Breast epithelium (tissue), 4 donors: ENCODE measurements at places on chromosomes 5 and 9.

DNA sequence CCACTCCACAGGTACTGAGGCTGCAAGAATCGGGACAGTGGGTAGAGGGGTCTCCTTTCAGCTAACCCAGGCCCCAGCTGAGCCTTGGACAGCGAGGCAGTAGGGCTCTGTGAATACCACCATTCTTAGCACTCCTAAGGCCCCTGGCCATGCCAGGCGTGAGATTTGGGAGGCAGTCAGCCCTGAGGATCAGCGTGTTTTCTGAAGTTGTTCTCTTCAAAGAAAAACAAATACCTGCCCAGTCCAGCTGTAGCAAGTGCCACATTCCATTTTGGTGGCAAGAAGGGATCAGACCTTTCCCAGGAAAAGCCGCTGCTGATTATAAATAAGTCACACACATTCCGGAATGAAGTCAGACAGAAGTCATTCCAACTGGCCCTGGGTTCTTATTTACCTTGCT lies 47.8 kb downstream of the RALGPS1 start:
- H3K27ac ChIP-seq, result no peak overlapping the region
- H3K4me3 ChIP-seq, result no peak overlapping the region
- DNase-seq, result no peak
- no peaks in the 10 kb centered on the region for H3K36me3 ChIP-seq
- no peaks in the 10 kb centered on the region for H3K4me1 ChIP-seq

DNA sequence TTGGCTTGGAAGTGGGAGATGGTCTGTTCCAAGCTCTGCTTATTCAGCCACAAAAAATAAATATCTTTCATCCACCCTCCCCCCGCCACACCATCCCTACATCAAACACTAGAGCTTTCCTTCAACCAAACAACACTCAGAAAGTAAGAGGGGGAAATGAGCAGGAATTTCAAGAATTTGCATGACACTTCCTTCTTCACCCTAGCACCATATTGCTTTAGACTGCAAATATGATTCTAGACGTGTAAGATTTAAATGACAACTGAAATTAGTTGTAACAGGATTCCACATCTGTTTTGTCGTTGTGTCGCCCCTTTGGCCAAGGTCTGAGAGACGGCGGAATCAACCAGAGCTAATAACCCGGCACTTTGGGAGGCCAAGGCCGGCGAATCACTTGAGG lies 88.5 kb downstream of the NDFIP1 start:
- DNase-seq, result no peak
- H3K4me1 ChIP-seq, result no peaks in the 10 kb centered on the region
- H3K4me3 ChIP-seq, result no peak overlapping the region
- H3K27ac ChIP-seq, result no peak overlapping the region
- H3K27me3 ChIP-seq, result no peaks in the 10 kb centered on the region

GRCh38 chr9:80556631-80557030 lies 984.9 kb downstream of the TLE4 start:
- no peak overlapping the region for H3K4me3 ChIP-seq
- no peak for DNase-seq
- H3K36me3 ChIP-seq, result no peaks in the 10 kb centered on the region
- H3K27me3 ChIP-seq, result no peaks in the 10 kb centered on the region
- H3K4me1 ChIP-seq, result no peaks in the 10 kb centered on the region
- H3K27ac ChIP-seq, result no peak overlapping the region

DNA sequence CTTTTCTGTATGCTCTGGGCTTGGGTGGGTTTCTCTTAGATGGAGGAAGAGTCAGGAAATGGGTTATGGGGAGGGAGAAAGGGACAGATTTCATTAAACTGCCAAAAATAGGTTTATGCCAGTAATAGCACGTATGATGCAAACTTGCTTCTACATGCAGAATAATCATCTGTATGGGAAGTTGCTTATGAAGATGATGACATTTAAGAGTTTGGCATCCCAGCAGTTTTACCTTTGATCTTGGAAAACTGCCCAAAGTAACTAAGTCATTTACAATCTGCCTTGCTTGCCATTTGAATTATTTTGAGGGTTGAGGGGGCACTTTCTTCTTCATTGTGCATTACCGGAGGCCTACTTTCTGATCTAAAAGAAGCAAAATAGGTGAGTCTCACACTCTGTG lies 282.9 kb upstream of the ANKRD55 start:
- no peaks in the 10 kb centered on the region for H3K27me3 ChIP-seq
- H3K4me1 ChIP-seq, result peaks cover 8% of the 10 kb centered on the region
- H3K27ac ChIP-seq, result no peak overlapping the region
- H3K4me3 ChIP-seq, result no peak overlapping the region

DNA sequence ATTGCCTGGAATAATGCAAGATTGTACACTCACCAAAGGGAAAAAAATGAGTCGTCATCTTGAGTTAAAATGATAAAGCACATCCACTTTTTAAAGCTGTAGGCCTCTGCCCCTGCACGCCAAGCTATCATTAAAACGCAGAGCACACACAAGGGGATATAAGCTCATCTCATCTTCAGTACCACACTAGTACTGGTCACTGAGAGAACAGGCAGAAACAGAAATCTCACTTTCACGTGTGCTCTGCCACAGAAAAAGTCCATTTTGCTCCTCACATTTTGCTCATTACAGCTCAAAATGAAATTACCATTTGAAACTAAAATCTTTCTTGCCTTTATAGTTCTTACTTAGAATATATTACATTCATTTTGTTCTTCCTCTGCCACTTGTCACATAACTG lies 99.2 kb upstream of the SLC30A5 start:
- DNase-seq, result no peak
- no peaks in the 10 kb centered on the region for H3K27me3 ChIP-seq
- H3K4me3 ChIP-seq, result no peak overlapping the region
- peak overlapping the region; percentile 49 for H3K27ac ChIP-seq
- H3K4me1 ChIP-seq, result no peaks in the 10 kb centered on the region
- H3K36me3 ChIP-seq, result no peaks in the 10 kb centered on the region

DNA sequence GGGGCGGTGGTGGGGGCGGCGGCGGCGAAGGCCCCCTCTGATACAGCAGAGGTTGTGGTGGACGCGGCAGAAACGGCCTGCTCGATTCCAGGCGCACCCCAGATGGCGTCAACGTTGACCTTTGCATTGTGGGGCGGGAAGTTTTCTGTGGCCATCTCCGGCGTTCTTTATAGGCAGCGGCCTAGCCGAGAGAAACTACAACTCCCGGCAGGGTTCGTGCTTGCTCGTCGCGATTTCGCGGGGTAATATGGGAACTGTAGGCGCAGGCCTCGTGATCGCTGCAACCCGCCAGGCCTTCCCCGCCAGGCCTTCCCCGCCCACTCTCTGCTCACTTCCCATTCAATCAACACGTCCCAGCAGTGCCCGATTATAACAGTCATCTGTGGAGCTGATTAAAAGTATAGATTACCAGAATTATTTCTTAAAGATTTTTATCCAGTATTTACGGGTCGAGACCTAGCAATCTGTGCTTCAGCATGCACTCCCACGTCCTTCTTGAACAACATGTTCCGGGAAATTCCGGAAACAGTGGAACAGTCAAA lies at the start of gene BOD1:
BOD1 (minus strand) TSS at position 74 of the 542 bp plus-strand sequence. CDS start 214 bp downstream, outside the sequence.
- H3K27me3 ChIP-seq, result no peaks in the 10 kb centered on the region
- peak; percentile 97 for DNase-seq
- no peaks in the 10 kb centered on the region for H3K36me3 ChIP-seq
- no peaks in the 10 kb centered on the region for H3K4me1 ChIP-seq
- H3K27ac ChIP-seq, result peak within 1 kb of the TSS; percentile 92

GRCh38 chr9:2000314-2000713 lies 14.8 kb upstream of the SMARCA2 start:
- H3K36me3 ChIP-seq, result no peaks in the 10 kb centered on the region
- no peaks in the 10 kb centered on the region for H3K4me1 ChIP-seq
- H3K27me3 ChIP-seq, result no peaks in the 10 kb centered on the region
- no peak for DNase-seq
- H3K4me3 ChIP-seq, result no peak overlapping the region
- H3K27ac ChIP-seq, result no peak overlapping the region

- H3K4me1 ChIP-seq, result peaks cover 5% of the 10 kb centered on the region
- no peaks in the 10 kb centered on the region for H3K36me3 ChIP-seq
- H3K4me3 ChIP-seq, result no peak overlapping the region
Measured at GRCh38 chr9:131610231-131610761, 65.0 kb downstream of the PRRT1B start.

DNA sequence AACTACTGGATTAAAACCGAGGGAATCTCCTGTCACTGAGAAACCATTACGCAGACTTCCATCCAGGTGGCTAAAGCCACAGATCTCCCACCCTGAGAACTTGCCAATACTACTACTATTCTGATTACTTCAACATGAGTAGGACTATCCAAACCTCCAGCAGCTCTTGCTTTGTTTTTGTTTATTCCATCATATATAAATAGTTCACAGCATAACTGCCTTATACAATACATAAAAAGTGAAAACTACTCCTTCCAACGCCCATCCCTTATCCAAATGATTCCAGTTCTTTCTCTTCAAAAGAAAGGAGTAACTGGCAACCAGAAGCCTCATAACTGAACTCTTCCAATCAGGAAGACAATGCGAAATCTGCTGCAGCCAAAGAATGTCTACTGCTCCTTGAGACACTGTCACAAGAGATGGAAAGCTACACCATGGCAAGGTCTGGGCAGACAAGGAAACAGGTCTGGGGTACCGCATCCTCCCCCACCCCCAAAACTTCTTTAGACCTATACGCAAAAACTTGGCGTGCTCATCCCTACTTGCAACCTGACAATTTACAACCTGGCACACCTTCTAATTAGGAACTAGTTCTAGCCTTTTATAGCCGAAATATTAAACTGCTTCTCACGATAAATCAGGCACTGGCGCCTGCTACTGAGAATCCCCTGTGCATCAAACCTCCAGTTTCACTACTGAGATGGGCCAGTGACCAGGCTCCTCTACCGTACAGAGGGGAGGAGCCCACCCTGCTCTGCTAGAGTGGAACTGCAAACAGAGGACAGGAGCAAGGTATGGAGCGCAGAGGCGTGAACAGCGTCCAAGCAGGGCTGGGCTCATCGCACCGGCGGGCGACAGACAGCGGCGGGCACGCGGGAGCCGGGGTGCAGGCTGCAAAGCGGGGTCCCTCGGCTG lies 986 bp downstream of the PLPP1 start:
- H3K36me3 ChIP-seq, result no peaks in the 10 kb centered on the region
- H3K4me1 ChIP-seq, result no peaks in the 10 kb centered on the region
- DNase-seq, result no peak

- peak overlapping the region; percentile 54 for H3K27ac ChIP-seq
- no peaks in the 10 kb centered on the region for H3K27me3 ChIP-seq
- H3K36me3 ChIP-seq, result peaks cover 12% of the 10 kb centered on the region
- H3K4me1 ChIP-seq, result no peaks in the 10 kb centered on the region
Measured at GRCh38 chr9:127444283-127444920, 6.8 kb downstream of the RPL12 start.

DNA sequence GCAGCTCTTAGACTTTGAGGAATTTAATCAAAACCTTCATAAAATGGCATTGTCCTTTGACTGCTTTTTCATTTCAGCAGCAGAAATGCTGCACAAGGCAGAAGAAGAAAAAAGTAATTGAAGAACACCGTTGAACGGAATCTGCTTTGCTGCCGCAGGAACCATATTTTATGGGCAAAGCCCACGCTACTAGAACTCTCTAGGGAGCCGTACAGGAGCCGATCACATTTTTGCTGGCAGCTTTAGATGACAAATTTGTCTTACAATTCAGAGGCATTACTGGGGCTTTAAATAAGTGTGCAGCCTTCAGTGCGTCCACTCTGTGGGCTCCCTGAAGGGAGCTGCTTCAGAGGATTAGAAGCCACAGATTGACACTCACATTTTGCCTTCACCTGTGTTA lies 5.4 kb downstream of the CFAP90 start:
- no peaks in the 10 kb centered on the region for H3K36me3 ChIP-seq
- H3K27ac ChIP-seq, result no peak overlapping the region
- H3K4me1 ChIP-seq, result no peaks in the 10 kb centered on the region
- DNase-seq, result no peak
- no peaks in the 10 kb centered on the region for H3K27me3 ChIP-seq
- H3K4me3 ChIP-seq, result no peak overlapping the region

GRCh38 chr5:56461584-56461983 lies 228.5 kb upstream of the ANKRD55 start:
- peaks cover 3% of the 10 kb centered on the region for H3K4me1 ChIP-seq
- H3K36me3 ChIP-seq, result no peaks in the 10 kb centered on the region
- no peak for DNase-seq
- no peak overlapping the region for H3K4me3 ChIP-seq

- H3K4me1 ChIP-seq, result no peaks in the 10 kb centered on the region
- no peak overlapping the region for H3K27ac ChIP-seq
Measured at GRCh38 chr9:69149321-69149807, 24.7 kb upstream of the TJP2 start.

DNA sequence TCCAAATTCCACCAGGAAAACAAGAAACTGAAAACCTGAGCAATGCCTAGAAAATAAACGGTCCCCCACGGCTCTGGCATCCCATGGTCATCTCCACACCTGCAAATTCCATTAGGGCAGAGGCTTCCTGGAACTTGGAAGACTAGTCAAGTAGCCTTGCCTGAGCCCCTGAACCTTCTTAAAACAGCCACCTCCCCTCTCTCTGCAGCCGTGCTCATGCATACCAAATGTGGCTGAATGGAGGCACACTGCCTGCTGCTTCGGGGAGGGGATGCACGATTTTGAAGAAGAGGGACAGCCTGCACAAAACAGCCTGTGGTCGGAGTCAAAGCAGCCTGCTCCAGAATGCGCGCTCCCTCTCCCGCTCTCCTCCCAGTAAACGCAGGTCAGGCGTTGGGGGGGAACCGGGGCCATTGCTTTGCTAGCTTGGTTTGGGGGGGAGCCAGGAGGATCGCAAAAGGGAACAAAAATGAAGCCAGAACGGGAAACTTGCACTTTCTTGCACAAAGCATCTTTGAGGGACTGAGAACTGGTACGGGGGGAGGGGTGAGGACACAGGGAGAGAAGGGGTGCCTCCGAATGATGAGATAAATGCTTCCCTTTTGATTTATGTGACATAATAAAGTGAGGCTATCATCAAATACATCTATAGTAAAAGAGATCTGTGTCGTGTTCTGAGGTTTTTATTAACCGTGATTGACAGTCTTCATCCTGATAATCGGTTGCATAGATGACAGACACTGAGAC lies at the start of gene TRPM3:
TRPM3 (minus strand) TSS at position 347 of the 747 bp plus-strand sequence; CDS start at position 80, 267 bp downstream.
- DNase-seq, result no peak
- H3K4me3 ChIP-seq, result peak within 1 kb of the TSS; percentile 12
- H3K27me3 ChIP-seq, result peaks cover 34% of the 10 kb centered on the region

DNA sequence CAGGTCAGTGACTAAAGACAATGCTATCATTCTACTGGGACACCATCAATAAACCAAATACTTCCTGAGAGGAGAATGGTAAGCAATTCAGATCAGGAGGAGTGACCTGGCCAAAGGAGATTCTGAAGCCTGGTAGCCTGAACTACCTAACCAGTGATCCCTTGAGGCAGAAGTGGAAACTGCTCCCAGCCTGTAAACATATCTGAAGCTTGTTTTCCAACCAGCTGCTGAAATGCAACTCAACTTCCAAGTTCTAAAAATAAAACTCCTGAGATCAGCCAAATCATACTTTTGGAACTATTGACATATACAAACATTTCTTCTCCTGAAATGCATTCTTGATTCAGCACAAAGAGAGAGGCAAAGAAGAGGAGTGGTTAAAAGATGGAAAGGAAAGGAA lies 204.1 kb downstream of the EBF1 start:
- no peak overlapping the region for H3K4me3 ChIP-seq
- no peaks in the 10 kb centered on the region for H3K36me3 ChIP-seq
- no peaks in the 10 kb centered on the region for H3K27me3 ChIP-seq
- no peaks in the 10 kb centered on the region for H3K4me1 ChIP-seq
- peak overlapping the region; percentile 9 for H3K27ac ChIP-seq

- no peaks in the 10 kb centered on the region for H3K27me3 ChIP-seq
- H3K4me3 ChIP-seq, result no peak overlapping the region
- no peak for DNase-seq
- H3K36me3 ChIP-seq, result no peaks in the 10 kb centered on the region
Measured at GRCh38 chr5:170235876-170236864, 3.4 kb downstream of the C5orf58 start.

GRCh38 chr5:98415663-98416062 lies 357.8 kb upstream of the RGMB start:
- no peak for DNase-seq
- no peak overlapping the region for H3K27ac ChIP-seq
- no peaks in the 10 kb centered on the region for H3K36me3 ChIP-seq
- H3K27me3 ChIP-seq, result no peaks in the 10 kb centered on the region
